Activated T-helper 1 cell treated with anti-CD3 and anti-CD28 coated beads, Interleukin-2, amount 50 U/mL, for 16 hours (primary cell): ENCODE measurements at places on chromosomes 4 and X.

- DNase-seq: no peak
Measured at GRCh38 chr4:76624241-76624681, 189.2 kb downstream of the SHROOM3 start.

DNA sequence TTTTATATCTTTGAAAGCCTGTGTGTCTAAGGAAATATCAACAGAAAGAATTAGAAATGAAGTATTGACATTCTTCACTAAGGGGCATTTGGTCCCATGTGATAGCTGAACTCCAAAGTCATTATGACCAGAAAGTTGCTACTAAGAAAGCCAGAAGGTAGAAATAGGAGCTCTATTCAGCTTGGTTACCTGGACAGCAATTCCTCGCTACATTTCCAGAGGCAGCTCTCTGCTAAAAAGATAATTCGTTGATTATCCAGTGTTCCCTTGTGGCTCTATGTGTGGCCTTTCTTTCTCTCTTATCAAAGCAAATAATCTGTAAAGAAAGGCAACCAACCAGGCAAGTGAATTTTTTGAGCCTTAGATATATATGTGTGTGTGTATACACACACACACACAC, 341.3 kb downstream of the ADGRL3 start:
- DNase-seq: no peak

DNA sequence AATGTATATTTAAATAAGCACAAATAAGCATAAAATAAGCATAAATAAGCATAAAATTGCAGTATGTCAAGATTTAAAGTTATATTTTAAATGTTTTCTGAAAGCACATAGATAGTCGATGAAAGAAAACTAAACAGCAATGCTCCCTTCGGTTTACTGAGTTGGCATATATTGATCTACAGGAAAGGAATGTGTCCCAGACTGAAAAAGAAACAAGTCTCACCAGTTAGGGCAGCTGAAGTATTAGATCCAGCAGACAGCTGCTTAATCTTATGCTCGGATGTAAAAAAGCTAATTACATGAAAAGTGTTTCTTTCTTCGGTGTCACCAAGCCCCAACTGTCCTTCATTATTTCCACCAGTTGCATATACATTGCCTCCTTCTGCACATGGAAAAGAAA, 8.7 kb downstream of the RPGR start:
- DNase-seq: no peak

- DNase-seq: no peak
Measured at GRCh38 chr4:186666750-186667149, 56.9 kb downstream of the FAT1 start.
